ENCODE measurements at places on chromosomes 4 and X.

- no peak for DNase-seq
Measured at GRCh38 chr4:69032847-69033638, 63.2 kb upstream of the UGT2B7 start.

GRCh38 chrX:50188859-50189600 is 11.8 kb downstream of the AKAP4 start:
- DNase-seq = no peak

DNA sequence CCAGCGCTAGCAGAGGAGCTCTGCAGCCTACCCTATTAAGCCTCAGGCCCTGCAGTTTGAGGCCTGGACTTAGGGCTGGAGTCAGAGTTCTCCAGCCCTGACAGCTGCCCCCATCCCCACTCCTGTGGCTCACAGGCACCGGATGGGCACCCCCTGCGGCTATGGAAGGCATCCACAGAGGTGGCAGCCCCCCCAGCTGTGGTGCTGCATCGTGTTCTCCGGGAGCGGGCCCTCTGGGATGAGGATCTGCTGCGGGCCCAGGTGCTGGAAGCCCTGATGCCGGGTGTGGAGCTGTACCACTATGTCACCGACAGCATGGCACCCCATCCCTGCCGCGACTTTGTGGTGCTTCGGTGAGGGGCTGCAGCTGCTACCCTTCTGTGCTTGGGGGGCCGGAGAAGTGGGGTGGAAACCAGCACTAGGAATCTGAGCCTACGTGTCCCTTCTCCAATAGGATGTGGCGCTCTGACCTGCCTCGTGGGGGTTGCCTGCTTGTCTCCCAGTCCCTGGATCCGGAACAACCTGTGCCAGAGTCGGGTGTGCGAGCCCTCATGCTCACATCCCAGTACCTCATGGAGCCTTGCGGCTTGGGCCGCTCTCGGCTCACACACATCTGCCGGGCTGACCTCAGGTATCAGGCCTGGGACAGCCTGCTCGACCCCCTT is 76.2 kb downstream of the STARD8 start:
- DNase-seq = no peak

DNA sequence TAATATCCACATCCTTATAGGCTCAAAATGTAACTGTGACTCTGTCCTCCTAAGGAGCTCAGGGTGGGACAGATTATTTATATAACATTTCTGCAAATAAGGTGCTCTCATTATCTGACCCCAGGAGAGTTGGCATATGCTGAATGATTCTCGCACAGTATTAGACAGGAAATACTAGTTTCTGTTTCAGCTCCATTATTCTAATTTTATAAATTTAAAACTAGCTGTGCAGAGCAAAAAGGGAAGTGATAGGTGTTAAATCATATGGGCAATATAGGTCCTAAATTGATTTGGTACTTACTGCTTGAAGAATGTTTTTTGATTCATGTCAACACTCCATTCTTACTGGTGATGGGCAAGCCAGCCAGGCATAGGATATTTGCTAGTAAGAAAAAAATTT is 141.5 kb downstream of the GLRA2 start:
- no peak for DNase-seq

DNA sequence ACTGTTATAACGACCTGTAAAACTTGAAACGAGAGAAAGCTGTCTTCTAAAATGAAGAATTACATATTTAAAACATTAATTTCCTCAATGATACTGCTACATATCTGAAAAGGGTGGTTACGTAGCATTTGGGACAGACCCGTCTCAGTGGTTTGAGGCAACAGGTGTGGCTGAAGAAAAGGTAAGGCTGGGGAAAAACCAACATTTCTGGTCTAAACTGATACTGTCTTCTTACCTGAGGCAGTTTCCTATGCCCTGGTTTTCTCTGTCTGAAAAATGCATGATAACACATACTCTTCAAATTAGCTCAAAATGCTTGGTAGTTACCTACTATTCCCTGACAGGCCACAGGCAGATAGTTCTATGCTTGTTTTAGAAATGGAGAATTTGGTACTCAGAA is 30.4 kb downstream of the PLS3 start:
- DNase-seq = no peak

DNA sequence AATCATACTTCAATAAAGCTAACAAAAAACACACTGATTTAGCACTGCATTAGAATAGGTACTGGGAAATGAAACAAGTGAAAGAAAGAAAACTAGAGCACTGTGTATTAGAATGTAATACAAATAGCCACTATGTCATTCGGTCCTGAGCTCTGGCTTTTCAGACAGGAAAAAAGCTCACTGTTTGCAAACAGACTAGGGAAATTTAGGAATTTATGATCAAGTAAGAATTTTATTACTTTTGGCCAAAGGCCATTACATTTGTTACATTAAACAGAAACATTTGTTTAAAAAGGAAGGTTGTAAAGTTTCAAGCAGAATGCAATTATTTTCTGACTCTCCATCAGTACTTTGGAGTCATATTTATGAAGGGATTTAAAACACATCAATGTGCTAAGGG is 68.7 kb downstream of the KLHL8 start:
- no peak for DNase-seq

GRCh38 chr4:55087009-55087912 is 38.1 kb downstream of the KDR start:
- no peak for DNase-seq

DNA sequence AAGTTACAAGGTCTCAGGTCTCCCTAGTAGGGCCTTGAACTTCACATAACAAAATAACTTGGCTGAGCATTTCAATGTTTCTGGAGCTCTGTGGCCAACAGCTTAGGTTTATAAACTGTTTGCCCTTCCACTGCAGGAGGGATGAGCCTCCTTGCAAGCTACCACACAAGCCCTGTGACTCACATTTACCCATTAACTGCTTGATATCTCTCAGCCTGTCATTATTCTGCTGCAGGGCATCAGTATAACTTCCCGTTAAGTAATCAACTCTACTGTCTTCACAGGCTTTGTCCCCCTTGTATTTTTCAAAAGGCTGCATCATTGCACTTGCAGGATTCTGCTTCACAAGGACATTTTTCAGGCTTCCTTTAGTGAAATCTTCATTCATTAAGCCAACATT is 151.7 kb upstream of the CXCL13 start:
- DNase-seq = no peak

DNA sequence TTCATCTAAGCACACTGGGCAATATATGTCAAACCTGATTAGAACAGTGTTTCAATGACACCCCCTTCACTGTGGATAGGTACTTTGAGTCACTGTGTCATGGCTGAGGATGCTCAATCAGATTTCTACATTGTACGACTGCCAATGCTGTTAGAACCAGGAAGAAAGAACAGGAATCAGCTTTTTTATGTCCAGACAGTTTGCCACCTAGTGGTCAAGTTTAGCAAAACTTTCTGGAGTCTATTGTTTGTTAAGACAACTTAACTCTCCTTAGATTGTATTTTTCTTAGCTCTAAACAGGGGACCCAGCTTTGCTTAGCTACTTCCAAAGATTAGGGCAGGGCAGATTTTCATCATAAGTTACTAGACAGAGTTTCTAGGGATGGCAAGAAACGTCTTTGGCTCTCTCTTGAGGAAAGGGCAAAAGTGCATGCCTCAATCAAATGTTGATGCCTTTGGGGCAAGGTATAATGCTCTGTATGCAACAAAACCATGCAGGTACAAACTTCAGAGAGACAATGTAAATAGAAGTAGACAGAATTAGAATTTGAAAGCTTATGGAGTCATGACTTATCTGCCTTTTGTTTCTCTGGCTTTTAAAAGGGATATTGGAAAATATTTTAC is 40.5 kb upstream of the BMP3 start:
- peak; percentile 58 for DNase-seq

DNA sequence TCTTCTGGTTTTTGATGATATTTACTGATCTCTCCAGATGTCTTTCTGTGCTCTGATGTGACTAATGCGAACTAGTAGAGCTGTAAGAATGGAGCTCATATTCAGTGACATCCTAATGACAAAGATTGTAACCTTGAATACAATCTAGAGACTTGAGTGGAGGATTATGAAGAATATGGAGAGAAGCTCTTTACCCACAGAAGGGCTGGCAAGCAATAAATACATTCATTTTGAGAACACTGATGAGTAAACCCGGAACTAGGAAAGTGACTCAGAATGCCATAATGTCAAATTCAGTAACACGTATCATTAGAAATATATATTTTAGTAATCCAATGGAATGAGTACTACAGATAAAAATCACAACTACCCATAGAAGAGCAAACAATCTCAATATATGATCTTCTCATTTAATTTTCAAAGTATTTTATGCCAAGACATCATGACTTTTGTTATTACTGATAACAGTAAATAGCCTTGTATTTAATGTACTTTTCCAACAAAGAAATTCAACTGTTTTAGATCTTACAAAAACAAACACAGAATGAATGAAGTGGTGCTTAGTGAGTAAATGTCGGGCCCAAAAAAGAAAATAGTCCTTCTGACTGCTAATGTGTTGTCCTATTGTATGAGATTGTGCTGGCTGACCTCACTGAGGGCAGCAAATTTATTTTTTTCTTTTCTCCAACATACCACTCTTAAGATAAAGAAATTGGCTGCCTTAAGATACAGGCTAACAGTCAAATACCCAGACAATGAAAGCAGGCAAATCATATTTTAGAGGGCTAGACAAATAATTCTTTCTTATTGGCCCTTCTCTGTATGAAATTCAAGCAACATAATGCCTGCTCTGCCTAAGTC is 49.2 kb upstream of the HDAC8 start:
- no peak for DNase-seq

- no peak for DNase-seq
Measured at GRCh38 chrX:23662187-23662586, 5.1 kb upstream of the PRDX4 start.

GRCh38 chr4:181319629-181320028 is 923.6 kb upstream of the TENM3 start:
- no peak for DNase-seq

DNA sequence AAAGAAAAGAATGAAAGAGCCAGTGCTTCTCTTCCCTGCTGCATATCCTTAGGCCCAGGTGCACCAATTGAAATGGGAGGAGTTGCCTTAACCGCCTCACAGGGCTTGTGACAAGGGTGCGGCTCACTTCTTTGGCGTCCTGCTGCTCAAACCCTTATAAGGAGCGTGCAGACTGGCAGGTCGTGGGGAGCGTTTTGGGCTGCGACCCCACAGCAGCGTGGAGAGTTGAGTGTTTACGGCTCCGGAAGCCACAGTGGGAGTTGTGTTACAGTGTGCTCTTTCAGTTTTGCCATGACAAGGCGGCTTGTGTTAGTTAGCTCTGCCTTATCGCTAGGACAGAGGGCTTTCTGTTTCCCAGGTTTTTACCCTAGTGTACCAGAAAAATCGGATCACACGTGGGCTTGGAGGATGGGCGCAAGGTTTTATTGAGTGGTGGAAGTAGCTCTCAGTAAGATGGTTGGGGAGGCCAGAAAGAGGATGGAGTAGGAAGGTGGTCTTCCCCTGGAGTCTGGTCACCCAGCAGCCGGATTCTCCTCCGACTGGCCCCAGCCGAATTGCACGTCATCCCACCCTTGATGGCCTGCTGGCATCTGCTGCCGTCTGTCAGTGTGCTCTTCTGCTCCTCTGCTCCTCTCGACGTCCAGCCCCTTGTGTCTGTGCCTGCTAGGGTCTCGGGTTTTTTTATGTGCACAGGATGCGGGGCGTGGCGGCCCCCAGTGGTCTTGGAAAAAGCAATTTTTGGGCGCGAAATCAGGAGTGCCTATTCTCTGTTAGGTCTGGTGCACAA is 718.9 kb downstream of the ARAP2 start:
- no peak for DNase-seq

DNA sequence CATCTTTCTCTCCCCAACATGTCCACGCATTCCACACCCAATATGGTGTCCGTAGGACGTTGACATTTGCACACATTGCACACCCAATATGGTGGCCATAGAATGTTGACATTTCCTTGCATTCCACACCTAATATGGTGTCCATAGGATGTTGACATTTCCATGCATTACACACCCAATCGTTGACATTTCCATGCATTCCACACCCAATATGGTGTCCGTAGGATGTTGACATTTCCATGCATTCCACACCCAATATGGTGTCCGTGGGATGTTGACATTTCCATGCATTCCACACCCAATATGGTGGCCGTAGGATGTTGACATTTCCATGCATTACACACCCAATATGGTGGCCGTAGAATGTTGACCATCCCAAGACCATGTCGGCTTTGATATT is 88.4 kb upstream of the SHOX start:
- DNase-seq = no peak

DNA sequence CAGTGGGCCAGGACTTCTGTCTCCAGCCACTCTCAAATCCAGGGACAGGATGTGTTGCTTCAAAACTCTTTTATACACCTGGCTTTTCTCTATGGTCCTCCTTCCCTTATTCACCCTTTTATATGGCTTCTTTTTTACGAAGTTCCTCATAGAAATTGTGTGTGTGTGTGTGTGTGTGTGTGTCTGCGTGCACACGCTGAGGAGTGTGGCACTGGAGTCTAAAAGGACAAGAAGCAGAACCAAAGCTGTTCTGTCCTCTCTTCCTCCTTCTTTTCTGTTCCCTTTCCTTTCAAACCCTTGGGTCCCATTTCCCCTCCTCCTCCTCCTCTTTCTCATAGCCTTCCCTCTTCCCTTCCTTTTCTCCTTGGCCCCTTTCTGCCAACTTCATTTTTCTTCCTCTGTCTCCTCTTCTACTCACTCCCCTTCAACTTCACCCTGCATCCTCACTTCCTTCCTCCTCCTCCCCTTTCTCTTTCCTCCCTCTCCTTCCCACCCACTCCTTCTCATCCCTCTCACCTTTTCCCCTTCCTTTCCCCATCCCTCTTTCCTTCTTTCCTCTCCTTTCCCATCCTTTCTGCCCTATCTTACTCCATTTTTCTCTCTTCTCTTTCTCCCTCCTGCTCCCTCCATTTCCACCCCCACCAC is 360.5 kb downstream of the MID1IP1 start:
- no peak for DNase-seq

DNA sequence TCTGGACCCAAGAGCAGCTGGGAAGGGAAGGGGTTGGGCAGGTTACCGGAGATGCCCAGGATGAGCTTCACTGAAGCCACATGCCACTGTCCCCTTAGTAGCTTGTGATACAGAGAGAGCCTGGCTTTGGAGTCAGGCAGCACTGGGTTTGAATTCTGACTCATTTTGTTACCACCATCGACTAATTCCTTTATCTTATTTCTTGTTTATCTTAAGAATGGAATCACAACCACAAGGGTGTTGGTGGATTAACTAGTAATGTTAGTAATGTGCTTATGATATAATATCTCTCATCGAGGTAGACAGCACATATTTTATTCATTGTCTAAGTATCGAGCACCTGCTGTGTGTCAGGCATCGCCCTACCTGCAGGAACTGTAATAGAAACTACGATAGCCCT is 17.7 kb upstream of the STX18 start:
- DNase-seq = no peak

- DNase-seq = no peak
Measured at GRCh38 chr4:109094056-109094455, 208.4 kb downstream of the COL25A1 start.

GRCh38 chr4:24770032-24770584 is 25.3 kb upstream of the SOD3 start:
- DNase-seq = no peak

GRCh38 chr4:159046683-159047082 is 56.2 kb upstream of the RAPGEF2 start:
- DNase-seq = no peak

Data from right renal pelvis (tissue), 4 donors.